ENCODE measurements at places on chromosomes 1 and 21. TPM values are rescaled to one million over a fixed set of nuclear protein-coding genes. Genes with fewer than 3 reads are reported as not detected.
A peak's percentile ranks its signal among the peaks of the same experiment; 100 is the strongest.

CRYAA gene
- total RNA-seq = not detected

VCAM1 gene
- total RNA-seq = 0.07 TPM

DNA sequence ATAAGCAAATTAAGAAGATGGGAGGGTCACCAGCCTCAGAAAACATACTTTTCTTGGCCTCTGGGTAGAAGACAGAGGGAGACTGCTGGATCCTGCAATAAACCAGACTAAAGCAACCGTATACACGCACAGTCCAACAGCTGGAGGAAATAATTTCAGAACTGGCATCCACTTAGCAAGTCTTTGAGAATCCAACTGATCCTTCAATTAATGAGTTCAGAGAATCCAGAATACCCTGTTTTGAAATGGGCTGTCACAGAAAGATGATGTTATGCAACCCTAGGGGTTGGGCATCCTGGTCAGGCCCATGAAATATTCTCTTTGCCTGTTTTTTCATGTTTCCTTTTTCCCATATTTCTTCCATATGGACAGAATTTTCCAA is 134.0 kb upstream of the MAGI3 start:
- peak overlapping the region; percentile 14 for H3K4me3 ChIP-seq
- no peak for DNase-seq
- H3K27me3 ChIP-seq = no peaks in the 10 kb centered on the region

- no peaks in the 10 kb centered on the region for H3K27me3 ChIP-seq
- H3K36me3 ChIP-seq = peaks cover 5% of the 10 kb centered on the region
- H3K4me1 ChIP-seq = peaks cover 15% of the 10 kb centered on the region
- H3K4me3 ChIP-seq = no peak overlapping the region
- H3K27ac ChIP-seq = no peak overlapping the region
Measured at GRCh38 chr1:237249120-237249519, 207.1 kb downstream of the RYR2 start.

DNAJC6 gene
- total RNA-seq = 6.0 TPM

- H3K4me1 ChIP-seq = peaks cover 7% of the 10 kb centered on the region
- no peak overlapping the region for H3K27ac ChIP-seq
- H3K27me3 ChIP-seq = no peaks in the 10 kb centered on the region
- no peak overlapping the region for H3K4me3 ChIP-seq
- no peaks in the 10 kb centered on the region for H3K36me3 ChIP-seq
Measured at GRCh38 chr1:9143250-9143649, 14.3 kb upstream of the GPR157 start.

GRCh38 chr1:165824269-165824643 is 3.2 kb upstream of the UCK2 start:
- no peak overlapping the region for H3K27ac ChIP-seq
- no peaks in the 10 kb centered on the region for H3K27me3 ChIP-seq
- DNase-seq = no peak
- no peak overlapping the region for H3K4me3 ChIP-seq
- H3K4me1 ChIP-seq = peaks cover 18% of the 10 kb centered on the region
- H3K36me3 ChIP-seq = peaks cover under 1% of the 10 kb centered on the region

GRCh38 chr1:55284856-55285255 is 69.7 kb upstream of the USP24 start:
- H3K4me3 ChIP-seq = no peak overlapping the region
- no peak overlapping the region for H3K27ac ChIP-seq
- no peaks in the 10 kb centered on the region for H3K27me3 ChIP-seq
- peaks cover 14% of the 10 kb centered on the region for H3K4me1 ChIP-seq

APOBEC4 gene
- total RNA-seq = not detected

EIF4G3 gene
- 76.7 TPM for total RNA-seq

DNASE2B gene
- 0.15 TPM for total RNA-seq

DNA sequence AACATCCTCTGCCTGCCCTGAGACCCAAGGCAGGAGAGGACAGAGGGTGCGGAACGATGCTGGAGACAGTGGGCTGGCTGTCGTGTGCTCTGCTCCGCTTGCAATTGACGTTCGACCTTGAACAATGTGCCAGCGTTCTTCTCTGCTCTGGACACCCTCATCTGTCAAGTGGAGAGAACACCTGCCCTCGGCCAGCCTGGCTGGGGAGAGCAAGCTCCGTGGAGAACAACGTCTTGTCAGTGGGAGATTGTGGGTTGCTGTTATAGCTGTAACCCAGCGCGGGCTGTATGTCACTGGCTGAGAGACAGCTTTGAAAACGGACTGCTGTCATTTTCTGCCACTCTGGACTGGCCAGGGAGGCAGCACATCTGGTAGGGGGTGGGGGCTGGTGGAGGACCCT is 14.7 kb downstream of the KIAA1614 start:
- DNase-seq = no peak
- no peaks in the 10 kb centered on the region for H3K27me3 ChIP-seq
- peak overlapping the region; percentile 80 for H3K27ac ChIP-seq
- no peaks in the 10 kb centered on the region for H3K36me3 ChIP-seq
- H3K4me3 ChIP-seq = no peak overlapping the region

DNA sequence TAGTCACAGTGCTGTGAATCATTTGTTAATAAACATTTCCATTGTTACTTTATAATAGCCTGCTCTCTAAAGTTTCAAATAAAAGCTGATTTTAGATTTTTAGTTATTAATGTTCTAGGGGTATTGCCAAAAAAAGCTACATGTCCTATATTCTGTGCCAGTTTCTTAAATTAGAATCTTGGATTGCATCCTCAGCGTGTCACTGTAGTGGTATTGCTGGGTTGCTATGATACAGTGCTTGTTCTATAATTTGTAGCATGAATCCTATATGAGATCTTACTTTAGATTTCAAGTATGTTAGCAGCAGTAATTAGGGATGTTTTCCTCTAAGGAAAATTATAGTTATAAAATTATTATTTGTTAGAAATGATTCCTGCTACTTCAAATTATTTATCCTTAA is 16.4 kb downstream of the PPP2R5A start:
- H3K36me3 ChIP-seq = peaks cover 10% of the 10 kb centered on the region
- peaks cover 4% of the 10 kb centered on the region for H3K4me1 ChIP-seq
- no peaks in the 10 kb centered on the region for H3K27me3 ChIP-seq

- no peaks in the 10 kb centered on the region for H3K27me3 ChIP-seq
- H3K4me1 ChIP-seq = peaks cover 54% of the 10 kb centered on the region
- peak overlapping the region; percentile 88 for H3K27ac ChIP-seq
- H3K4me3 ChIP-seq = no peak overlapping the region
Measured at GRCh38 chr1:89938171-89939055, 56.5 kb upstream of the ZNF326 start.

DNA sequence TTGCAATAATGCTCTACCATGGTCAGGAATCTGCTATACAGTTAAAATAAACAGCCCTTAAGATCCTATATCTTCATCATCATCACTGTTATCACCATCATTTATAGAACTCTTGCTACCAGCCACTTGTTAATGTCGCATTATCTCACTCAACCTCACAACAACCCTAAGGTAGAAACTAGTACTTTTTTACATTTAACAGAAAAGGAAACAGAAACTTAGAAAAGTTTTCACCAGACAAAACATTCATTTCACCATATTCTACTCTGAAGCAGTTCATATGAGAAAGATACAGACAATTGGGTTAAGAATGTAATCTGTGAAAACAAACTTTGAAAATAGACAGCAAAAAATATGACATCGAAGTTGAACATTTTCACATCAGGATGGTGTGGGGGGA is 262.6 kb downstream of the ATG4C start:
- H3K27me3 ChIP-seq = peaks cover 12% of the 10 kb centered on the region
- no peak overlapping the region for H3K4me3 ChIP-seq
- no peak overlapping the region for H3K27ac ChIP-seq
- peaks cover 18% of the 10 kb centered on the region for H3K4me1 ChIP-seq

DNA sequence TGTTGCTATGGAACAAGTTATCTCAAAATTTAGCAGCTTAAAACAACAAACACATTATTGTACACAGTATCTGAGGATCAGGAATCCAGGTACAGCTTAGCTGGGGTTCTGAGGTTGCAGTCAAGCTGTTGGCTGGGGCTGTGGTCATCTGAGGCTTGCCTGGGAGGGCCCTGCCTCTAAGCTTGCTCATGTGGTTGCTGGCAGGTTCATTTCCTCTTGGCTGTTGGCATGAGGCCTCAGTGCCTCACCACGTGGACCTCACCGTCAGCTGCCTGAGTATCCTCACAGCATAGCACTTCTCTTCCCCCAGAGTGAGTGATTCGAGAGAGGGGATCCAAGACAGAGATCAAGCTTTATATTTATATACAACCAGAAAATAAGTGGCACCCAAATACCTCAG is 18.6 kb downstream of the NTPCR start:
- no peak for DNase-seq
- no peak overlapping the region for H3K27ac ChIP-seq
- H3K4me1 ChIP-seq = no peaks in the 10 kb centered on the region
- no peak overlapping the region for H3K4me3 ChIP-seq

- no peak overlapping the region for H3K4me3 ChIP-seq
- DNase-seq = no peak
- peak overlapping the region; percentile 38 for H3K27ac ChIP-seq
Measured at GRCh38 chr1:184060316-184060715, 8.8 kb downstream of the TSEN15 start.

GRCh38 chr21:21714426-21714825 is 716.2 kb downstream of the NCAM2 start:
- no peak for DNase-seq
- peaks cover 24% of the 10 kb centered on the region for H3K4me1 ChIP-seq
- H3K27me3 ChIP-seq = no peaks in the 10 kb centered on the region
- H3K27ac ChIP-seq = peak overlapping the region; percentile 17
- H3K36me3 ChIP-seq = no peaks in the 10 kb centered on the region

DNA sequence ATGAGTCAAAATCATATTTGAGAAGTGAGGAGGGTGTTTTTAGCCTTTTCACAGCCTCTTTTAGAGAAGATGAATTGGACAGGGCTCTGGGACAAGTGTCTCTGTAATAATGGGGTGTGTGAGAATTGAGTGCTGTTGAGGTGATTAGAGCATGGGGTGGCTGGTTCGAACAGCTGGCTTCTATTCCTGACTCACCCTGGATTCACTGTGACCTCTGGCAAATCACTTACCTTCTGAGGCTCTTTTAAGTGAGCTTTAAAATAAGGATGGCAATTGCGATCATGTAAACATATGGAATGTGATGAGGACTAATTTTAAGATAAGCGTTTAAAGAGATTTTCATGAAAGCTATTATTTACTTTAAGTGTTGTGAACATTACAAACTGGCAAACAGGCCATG is 243.4 kb downstream of the ADGRL2 start:
- H3K4me3 ChIP-seq = no peak overlapping the region
- H3K27me3 ChIP-seq = no peaks in the 10 kb centered on the region
- H3K27ac ChIP-seq = no peak overlapping the region
- DNase-seq = no peak

GPR157 gene
- 6.0 TPM for total RNA-seq

DNA sequence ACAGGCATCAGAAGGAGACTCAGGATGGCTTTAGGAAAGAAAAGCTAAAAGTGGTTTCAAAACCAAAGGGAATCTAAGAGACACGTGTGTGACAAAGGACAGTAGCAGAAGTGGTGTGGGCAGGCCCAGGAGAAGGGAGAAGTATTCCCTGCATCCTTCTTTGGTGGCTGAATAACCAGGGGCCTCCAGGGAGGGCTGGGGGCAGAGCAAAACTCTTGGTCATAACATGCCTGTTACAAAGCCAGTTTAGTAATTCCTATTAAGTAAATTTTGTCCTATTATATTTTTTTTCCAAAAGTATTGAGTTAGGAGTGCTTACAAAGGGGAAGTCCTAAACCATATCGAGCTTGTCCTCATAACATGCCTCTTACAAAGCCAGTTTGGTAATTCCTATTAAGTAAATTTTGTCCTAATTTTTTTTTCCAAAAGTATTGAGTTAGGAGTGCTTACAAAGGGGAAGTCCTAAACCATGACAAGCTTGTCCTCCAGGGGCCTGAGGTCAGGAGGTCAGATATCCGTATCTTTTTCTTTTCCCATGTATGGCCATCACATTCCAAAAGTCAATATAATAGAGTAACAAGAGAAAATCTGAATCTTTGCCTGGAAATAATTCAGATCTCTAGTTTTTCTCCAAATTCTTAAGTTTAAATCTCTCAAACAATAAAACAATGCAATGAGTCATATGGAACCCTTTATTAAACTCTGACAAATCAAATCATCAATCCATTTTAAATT is 509.2 kb downstream of the LTN1 start:
- H3K4me1 ChIP-seq = peaks cover 4% of the 10 kb centered on the region
- 0 out of 2 replicates have a peak, but pooled peaks cover under 1% of the 10 kb centered on the region for H3K36me3 ChIP-seq
- H3K4me3 ChIP-seq = no peak overlapping the region
- no peak for DNase-seq
- no peak overlapping the region for H3K27ac ChIP-seq
- H3K27me3 ChIP-seq = no peaks in the 10 kb centered on the region

- DNase-seq = no peak
- peaks cover 2% of the 10 kb centered on the region for H3K27me3 ChIP-seq
- no peaks in the 10 kb centered on the region for H3K36me3 ChIP-seq
- no peak overlapping the region for H3K4me3 ChIP-seq
- peaks cover 8% of the 10 kb centered on the region for H3K4me1 ChIP-seq
Measured at GRCh38 chr1:1901641-1902294, 10.9 kb upstream of the GNB1 start.

RAB7B gene
- total RNA-seq = not detected

DNA sequence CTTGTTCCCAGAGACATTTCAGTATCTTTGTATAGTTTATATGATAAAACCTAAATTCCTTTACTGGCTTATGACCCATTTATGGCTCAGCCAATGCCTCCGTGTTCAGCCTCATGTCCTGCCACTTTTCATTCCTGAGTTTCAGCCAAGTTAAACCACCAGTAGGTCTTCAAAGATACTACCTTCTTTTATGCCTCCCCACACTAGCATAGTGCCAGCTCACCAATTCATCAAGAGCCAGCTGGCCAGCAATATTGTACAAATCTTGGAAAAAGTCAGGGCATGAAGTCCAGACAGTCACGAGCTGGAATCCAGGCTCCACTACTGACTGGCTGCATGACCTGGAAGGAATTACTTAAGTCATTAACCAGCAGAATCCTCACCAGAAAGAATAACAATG is 446.0 kb downstream of the GPATCH2 start:
- no peaks in the 10 kb centered on the region for H3K4me1 ChIP-seq
- no peak for DNase-seq
- H3K36me3 ChIP-seq = peaks cover 3% of the 10 kb centered on the region
- H3K4me3 ChIP-seq = no peak overlapping the region
- no peak overlapping the region for H3K27ac ChIP-seq

BMP8A gene
- total RNA-seq = 1.2 TPM

PLEKHA6 gene
- total RNA-seq = 9.2 TPM

DNA sequence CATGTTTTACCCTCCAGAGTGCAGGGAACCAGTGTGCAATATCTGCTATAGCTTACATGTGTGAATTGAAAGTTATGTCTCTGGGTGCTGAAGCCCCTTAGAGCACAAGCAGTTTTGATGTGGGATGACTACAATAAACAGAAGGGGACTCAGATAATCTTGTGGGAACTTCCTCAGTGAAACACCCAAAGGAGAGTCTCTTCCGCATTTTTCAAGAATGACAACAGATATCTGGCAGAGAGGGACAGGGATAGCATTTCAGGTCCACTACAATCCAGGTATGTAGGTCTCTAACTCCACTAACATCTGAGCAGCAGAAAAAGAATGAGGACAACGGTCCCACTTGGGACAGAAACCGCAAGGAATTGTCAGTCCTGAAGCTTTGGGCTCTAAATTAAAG is 67.6 kb upstream of the PDE4B start:
- H3K27me3 ChIP-seq = no peaks in the 10 kb centered on the region
- H3K36me3 ChIP-seq = no peaks in the 10 kb centered on the region
- H3K4me3 ChIP-seq = no peak overlapping the region
- no peak for DNase-seq
- no peak overlapping the region for H3K27ac ChIP-seq
- H3K4me1 ChIP-seq = no peaks in the 10 kb centered on the region

PBX1 gene
- 102 TPM for total RNA-seq

All from WTC11 (cell line).